NCI-H2227 treated with DMSO at 0.1 percent for 48 hours (cell line): ENCODE measurements at places on chromosomes 6 and 20.

GRCh38 chr6:113289166-113289565, 568.0 kb upstream of the MARCKS start:
- DNase-seq = peak; percentile 81

GRCh38 chr6:28537509-28538140, 11.9 kb downstream of the GPX5 start:
- peak; percentile 89 for DNase-seq

GRCh38 chr6:108222504-108222903, 38.3 kb downstream of the SNX3 start:
- DNase-seq = no peak

DNA sequence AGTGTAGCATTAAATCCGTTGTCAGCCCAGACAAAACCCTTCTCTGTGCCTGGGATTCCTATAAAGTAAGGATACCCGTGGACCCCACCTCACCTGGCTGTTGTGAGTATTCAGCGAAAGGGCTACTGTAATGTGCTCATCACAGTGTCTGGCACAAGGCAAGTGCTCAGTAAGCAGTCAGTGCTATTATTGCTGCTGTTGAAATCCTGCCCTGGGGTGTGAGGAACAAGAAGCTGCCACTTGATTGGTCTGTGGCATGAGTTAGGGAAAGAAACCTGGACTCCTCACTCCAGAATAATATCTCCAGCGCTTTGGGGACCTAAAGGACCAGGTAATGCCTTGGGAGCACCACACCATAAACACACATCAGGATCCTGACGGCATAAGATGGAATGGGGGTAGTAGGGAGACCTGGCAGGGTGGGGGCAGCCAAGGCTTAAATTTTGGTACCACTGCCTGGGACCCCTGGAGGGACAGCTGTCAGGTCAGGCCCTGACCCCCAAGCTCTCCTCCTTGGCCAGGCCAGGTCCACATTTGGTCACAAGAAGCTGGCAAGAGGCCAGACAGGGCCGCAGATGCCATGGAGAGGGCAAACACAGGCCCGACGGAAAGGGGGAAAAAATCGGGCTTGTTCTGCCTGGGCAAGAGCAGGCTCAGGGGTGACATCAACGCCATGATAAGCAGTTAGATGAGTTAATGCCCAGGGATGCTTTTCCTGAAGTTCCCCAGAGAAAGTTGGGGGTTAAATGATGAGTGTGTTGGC, 66.5 kb downstream of the MRPL14 start:
- no peak for DNase-seq
